Left renal pelvis (tissue), 4 donors: ENCODE measurements at places on chromosomes 7 and 10.

- no peak for DNase-seq
Observed at GRCh38 chr7:156473476-156474240, 166.9 kb upstream of the RNF32 start.

GRCh38 chr10:79947083-79947415, 1.9 kb downstream of the SFTPD start:
- DNase-seq, result no peak

DNA sequence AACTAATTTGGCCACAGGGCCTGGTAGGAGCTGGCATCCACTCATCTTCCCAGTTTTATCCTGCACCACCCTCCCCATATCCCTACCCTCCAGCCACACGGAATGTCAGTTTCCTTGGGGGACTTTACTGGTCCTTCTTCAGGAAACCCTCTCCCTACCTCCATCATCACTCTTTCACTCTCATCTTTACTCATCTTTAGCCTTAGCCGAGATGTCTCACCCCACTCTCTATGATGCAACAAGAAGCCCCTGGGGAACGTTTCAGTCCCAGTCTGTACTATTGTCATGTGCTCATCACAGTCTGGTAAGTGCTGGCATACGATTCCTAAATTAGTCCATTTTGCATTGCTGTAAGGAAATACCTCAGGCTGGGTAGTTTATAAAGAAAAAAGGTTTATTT, 34.9 kb upstream of the TMEM248 start:
- DNase-seq, result no peak

GRCh38 chr10:117477961-117478670, 64.4 kb upstream of the EMX2 start:
- no peak for DNase-seq

DNA sequence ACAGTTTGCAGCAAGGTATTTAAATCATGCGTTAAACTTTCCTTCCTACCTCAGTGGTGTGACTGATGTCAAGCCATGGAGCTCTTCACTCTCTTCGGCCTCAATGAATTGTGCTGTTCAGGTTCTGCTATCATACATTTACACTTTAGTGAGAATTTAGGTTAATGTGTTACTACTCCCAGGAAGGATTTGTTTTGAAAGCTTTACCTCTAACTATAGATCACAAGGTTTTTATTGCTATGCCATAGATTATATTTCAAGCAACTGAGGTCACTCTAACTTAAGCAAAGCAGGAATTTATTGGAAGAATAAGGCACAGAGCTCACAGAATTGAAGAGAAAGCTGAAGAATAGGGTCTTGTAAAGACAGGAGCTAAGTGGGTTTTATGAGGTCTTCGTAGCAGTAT, 11.0 kb upstream of the ADD3 start:
- no peak for DNase-seq

- peak; percentile 44 for DNase-seq
Observed at GRCh38 chr10:126350216-126350992, 37.9 kb downstream of the ADAM12 start.

DNA sequence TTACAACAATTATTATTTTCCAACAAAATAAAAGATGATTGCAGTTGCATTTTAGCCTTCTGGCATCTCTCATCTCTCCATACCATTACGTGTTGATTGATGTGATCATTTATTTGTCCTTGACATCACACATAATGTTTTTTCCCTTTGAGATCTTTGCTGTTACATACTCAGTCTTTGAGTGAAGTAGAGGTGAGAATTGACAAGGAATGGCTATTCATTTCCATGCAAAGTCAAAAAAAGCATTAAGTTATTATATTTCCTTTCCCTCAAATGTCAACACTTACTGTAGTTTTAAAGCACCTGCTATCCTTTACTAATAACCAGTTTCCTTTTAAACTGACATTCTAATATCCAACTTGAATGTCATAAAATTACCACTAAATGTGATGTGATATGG, 33.6 kb downstream of the DYNC1I1 start:
- DNase-seq, result no peak
